ENCODE measurements at places on chromosomes 2 and 18.

- DNase-seq, result no peak
Measured at GRCh38 chr2:210961249-210961648, 404.9 kb downstream of the CPS1 start.

GRCh38 chr2:165533331-165533730 is 63.8 kb downstream of the CSRNP3 start:
- no peak for DNase-seq

DNA sequence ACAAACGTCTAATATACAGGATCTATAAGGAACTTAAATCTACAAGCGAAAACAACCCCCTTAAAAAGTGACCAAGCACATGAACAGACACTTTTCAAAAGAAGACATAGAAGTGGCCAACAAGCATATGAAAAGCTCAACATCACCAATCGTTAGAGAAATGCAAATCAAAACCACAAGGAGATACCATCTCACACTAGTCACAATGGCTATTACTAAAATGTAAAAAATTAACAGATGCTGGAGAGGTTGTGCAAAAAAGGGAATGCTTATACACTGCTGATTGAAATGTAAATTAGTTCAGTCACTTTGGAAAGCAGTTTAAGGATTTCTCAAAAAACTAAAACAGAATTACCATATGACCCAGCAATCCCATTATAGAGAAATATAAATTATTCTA is 1148.5 kb upstream of the FAM98A start:
- DNase-seq, result no peak

DNA sequence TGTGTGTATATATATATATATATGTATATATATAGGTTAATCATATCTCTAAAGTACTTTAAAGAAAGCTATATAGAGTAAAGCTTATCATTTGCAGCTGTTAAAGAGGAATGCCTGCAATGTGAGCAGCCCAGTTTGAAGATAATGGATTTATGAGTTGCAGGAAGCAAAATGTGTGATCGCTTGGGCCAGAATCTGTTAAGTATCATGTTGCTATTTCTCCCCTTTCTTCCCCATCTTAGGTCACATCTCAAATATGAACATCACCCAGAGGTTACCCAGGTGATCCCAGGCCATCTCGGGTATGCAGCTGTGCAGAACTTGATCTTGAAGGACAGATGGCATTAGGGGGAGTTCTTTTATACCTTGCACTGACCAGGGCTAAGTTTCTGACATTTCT is 316.5 kb downstream of the MTX2 start:
- no peak for DNase-seq

DNA sequence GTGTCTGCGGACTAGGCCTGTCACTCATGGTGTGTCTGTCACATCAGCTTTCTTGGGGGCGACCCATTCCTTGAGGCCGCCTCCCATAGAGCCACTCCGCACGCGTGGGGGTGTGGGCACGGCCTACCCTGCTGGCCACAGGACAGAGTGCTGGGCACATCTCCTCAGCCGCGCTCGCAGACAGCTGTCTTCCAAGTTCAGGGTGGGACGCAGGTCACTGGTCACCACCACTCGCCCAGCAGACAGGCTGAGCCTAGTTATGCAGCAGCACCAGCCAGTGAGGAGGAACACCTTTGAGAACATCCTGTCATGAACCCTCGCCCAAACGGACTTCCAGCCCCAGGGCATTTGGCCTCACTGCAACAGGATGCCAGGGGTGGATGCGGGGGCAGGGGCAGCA is 30.8 kb upstream of the BIN1 start:
- no peak for DNase-seq

- no peak for DNase-seq
Measured at GRCh38 chr2:65351948-65352595, 80.3 kb downstream of the SPRED2 start.

GRCh38 chr2:198004173-198004572 is 199.8 kb downstream of the PLCL1 start:
- no peak for DNase-seq

- no peak for DNase-seq
Measured at GRCh38 chr2:64489081-64489751, 34.9 kb upstream of the AFTPH start.

GRCh38 chr2:40421631-40422297 is 30.1 kb downstream of the SLC8A1 start:
- no peak for DNase-seq

- no peak for DNase-seq
Measured at GRCh38 chr2:71693286-71694270, 240.2 kb downstream of the DYSF start.

GRCh38 chr18:24362757-24363156 is 34.9 kb downstream of the OSBPL1A start:
- no peak for DNase-seq

GRCh38 chr2:179180242-179180641 is 84.4 kb downstream of the SESTD1 start:
- DNase-seq, result no peak

DNA sequence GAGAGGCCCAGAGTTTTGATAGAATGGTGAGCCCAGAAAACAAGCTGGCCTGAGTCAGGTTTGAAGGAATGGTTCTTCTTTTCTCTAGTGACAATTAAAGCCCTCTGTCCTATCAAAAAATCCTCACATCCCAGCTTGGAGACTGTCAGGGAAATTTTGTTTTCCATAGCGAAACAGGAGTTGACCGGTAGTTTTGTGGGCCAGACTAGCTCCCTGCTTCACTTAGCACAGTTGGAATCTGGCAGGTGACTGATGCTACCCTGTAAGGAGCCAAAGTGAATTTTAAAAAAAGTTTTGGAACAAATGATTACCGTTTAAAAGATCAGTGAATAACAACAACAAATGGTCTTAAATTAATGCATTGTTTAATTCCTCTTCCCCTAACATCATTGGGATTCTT is 6.7 kb downstream of the NAB1 start:
- no peak for DNase-seq

GRCh38 chr2:173997753-173998152 is 32.6 kb upstream of the SP3 start:
- no peak for DNase-seq

DNA sequence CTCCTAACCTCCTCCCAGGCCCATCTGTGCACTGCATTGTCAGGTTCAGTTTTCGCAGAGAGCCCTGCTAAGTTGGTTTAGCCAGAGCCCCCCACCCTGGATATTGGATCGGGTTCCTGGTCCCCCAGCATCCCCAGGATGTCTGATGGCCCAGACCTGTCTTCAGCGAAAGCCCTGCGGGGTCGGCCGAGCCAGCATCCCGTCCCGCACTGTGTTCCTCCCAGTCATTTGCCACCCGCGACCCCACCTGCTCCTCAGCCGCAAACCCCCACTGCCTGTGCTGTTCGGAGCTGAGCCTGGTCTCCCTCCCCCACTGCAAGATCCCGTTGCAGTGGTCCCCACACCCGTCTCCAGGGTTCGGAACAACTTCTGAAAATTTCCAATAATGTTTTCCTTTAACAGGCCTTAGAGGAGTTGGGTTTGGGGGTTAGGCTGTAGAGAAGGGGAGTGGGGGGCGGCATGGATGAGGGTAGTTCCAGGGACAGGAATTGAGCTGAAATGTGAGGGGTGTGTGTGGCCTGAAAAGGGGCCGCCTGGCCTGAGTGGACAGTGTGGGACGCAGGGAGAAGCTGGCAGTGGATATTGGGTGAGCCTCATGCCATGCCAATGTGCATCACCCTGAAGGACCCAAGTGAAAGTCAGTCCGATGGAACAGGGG is 1.6 kb upstream of the COPS9 start:
- no peak for DNase-seq

- DNase-seq, result no peak
Measured at GRCh38 chr18:9475643-9476591, 604 bp downstream of the RALBP1 start.

DNA sequence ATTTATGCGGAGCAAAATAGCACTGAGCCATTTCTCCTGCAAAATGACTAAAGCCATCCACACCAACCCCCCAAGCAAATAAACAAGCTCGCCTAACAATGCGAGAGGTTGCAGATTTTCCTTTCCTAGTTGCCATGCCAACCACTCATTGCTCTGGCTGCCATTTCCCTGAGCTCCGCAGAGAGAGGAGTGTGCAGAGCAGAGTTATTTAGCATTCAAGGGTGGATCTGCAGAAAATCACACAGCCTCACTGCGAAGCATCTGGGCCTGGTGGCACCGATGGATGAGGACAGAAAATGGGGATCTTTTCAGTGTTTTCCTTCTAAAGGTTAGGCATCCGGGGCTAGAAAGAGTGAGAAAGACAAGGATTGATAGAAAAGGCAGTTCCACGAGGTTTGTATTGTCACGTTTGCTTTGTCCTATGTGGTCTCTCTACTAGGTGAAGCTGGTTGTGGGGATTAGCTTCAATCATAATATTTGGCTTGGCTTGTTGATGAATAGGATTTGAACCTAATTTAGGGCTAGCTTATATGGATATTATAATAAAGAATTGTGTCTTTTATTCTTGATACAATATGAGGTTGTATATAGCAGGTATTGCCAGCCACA is 110.2 kb upstream of the UNC80 start:
- DNase-seq, result no peak

DNA sequence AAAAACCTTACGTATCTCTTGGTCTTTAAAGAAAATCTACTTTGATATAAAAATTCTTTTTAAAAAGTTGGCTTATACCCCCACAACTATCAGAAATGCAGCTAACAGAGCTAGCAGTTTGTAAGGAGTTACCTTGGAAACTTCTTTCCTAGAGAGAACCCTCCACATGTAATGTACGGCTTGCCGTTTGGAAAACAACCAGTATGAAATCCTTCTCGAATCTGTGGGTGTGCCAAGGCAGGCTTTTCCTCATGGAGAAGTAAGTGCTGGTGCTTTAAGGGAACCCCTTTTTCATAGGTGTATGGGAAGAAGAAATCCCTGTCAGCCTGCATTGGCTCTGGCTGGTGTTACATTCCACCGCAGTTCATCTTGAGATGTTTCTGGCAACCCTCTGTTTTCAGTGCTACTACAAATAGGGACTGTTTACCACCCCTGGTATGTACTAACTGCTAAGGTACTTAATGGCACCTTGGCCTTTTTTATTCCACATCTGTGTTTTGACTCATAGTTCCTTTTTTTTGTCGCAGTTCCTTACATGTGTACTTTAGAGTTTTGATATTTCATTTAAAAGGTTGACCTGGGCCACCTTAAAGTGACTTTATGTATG is 248.4 kb downstream of the FHOD3 start:
- no peak for DNase-seq

DNA sequence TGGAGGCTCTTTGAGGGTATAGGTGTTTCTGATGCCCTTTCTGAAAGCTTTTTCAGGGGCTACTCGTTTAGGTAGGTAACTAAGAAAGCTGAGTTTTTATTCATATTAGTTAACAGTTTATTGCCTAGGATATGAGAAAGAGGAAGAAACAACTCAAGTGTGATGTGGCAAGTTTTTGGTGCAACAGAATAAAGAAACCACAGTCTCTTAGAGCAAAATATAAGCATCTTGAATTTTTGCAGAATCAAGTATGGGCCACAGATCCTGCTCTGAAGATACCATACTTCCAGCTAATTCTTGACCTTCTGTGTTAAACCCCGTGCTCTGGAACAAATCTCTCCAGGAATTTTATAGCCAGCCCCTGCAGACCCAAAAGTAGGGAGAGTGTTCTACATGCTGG is 147.7 kb upstream of the SLC1A4 start:
- no peak for DNase-seq

DNA sequence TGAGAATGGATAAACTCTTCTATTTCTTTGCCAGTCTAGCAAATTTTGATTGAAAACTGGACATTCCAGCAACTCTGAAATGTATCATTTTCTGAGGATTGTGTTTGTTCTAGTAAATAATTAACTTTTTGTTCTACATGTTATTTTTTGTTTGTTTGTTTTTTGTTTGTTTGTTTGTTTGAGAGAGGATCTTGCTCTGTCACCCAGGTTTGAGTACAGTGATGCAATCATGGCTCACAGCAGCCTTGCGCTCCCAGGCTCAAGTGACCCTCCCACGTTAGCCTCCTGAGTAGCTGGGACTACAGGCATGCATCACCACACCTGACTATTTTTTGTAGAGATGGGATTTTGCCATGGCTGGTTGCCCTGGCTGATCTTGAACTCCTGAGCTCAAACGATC is 65.2 kb upstream of the BARD1 start:
- DNase-seq, result no peak

DNA sequence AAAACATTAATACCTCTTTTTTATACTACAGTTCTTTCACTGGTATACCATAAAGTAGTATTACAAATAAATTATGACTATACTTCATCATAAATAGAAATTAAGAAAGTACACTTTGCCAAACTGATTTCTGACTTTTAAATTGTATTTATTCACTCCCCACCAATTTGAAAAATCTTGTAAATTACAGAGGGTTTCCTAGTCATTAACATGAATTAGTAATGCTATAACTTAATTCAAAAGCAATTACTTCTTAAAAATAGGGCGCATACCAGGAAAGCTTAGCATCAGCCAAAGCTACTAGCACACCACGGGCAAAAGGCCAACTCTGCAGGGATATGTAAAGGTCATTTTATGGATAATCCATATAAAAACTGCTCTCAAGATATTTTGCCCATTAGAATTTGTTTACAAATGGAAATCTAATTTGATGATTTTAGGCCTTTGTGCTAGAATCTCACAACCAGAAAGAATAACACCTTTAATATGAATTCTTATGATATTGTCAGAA is 142.3 kb downstream of the PIGN start:
- no peak for DNase-seq

- no peak for DNase-seq
Measured at GRCh38 chr2:32905270-32905669, 41.5 kb upstream of the LTBP1 start.

- no peak for DNase-seq
Measured at GRCh38 chr2:25799301-25799700, 79.0 kb downstream of the ASXL2 start.

GRCh38 chr2:218880859-218881594 is 375 bp downstream of the WNT10A start:
- no peak for DNase-seq

DNA sequence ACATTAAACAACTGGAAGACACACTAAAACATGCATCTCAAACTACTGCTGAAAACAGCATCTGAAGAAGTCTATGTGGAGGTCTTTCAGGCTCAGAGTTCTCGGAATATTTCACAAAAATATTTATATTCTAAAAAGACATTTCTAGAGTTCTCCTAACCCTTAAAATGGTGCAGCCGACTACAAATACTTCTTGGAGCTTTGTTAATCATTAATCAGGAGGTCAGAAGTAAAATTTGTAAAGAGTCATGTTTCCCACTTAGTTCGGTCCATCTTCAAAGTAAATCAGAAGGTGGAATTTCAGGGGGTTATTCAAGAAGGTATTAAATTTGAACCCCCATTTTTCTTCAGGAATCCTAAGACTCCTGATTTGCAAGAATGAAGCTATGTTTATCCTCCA is 72.7 kb downstream of the FAM228A start:
- no peak for DNase-seq

DNA sequence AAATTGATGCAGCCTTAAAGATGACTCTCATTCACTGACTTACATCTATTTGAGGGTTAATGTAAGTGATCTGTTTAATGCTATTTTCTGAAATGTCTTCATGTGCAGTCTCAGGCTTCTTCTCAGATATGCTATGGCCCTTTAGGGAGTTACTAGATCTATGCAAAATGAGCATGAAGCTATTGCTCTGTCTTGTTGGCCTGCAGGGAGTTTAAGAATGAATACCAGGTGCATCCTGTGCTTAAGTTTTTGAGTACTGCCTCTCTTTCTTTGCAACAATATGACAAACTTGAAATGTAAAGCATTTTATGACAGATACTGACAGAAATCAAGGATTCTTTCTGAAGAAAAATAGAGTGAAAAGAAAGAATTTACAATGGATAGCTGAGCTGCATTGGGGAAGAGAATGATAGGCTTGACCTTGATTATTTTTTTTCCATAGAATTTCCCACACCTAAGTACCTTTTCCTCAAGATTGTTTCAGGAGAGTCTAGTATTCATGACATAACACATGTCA is 1058.3 kb upstream of the TMEFF2 start:
- DNase-seq, result no peak
